Retinal pigment epithelial cell (primary cell): ENCODE measurements at places on chromosomes 5 and 9.
A peak's percentile ranks its signal among the peaks of the same experiment; 100 is the strongest.

DNA sequence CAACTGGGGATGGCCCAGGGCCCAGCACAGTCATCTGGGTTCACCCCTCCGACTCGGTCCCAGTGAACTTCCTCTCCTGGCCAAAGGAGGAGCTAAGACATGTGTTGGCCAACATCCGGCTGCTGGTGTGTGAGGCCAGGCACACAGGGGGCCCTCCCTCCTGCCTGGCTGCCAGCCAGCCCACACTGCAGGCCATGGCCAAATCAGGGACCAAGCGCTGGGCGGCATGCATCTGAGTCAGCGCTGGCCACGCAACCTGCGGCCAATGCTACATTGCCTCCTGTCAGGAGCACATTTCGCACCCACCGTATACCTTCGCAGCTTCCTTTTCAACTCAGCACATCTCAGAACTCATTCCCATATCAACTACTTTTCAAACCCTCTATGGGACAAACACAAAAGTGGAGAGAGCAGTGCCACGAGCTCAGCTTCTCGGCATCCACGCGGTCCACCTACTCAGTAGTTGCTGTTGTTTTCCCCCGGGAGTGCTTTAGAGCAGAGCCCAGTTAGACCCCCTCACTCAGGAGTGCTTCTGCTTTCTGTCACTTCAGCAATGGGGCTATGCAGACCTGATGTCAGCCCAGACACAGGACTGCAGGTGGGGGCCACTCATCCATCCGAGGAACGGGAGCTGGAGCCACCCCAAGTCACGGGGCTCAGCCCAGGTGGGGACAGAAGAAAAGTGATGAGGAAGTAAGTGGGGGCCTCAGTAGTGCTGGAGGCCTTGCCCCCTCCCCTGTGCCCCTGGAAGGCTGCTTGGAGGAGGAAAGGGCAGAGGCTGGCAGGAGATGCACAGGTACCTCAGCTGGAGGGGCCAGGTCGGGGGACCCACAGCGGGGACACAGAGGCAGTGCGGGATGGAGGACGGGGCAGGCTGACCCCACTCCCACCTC is 13.9 kb downstream of the NINJ1 start:
- DNase-seq = peak; percentile 91

- DNase-seq = peak; percentile 55
Measured at GRCh38 chr9:106862110-106862820, 701 bp upstream of the ZNF462 start.

GRCh38 chr9:88710449-88710848 is 175.5 kb downstream of the NXNL2 start:
- no peak for DNase-seq

DNA sequence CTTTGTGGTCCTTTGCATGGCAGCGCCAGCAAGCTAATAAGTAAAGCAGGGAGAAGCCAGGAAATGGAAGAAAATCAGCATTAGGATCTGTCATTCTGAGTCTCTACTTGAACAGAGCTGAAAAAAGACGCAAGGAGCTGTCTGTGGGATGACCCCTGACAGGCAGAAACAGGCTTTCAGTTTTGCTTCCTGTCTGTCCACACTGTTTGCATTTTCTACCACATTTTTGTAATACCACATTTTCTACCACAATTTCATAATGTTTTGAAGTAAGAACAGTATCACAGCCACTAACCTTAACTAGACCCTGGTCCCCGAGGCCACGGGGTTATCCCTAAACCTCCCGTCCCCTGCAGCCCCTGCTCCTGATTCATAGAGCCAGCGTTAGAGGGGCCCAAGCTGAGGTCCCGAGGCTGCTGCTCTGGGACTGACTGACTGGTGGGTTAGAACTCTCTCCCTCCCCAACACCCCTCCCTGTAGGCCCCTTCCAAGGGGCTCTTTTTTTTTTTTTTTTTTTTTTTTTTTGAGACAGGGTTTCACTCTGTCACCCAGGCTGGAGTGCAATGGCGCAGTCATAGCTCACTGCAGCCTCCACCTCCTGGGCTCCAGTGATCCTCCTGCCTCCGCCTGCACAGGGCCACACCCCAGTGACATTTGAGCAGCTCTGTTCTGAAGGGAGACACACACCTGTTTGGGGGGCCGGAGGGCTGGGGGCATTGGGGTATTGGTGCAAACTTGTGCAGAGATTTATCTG is 4.0 kb upstream of the CLIC3 start:
- no peak for DNase-seq

DNA sequence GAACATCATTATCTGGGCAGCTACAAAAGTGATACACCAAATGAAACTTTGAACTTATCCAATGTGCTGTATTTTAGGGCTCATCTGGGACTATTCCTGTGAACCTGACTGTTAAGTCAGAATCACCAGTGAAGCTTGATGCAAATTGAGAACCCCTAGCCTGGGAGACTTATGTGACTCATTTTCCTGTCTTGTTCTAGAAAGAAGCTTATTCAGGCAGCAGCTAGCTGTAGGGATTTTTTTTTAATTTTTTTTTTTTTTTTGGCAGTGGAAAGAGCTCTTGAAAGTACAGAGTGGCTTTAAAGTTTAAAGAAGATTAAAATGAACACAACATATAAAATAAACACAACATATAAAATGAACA is 81.1 kb upstream of the TNFAIP8 start:
- peak; percentile 78 for DNase-seq

GRCh38 chr9:135968601-135969000 is 7.4 kb upstream of the UBAC1 start:
- no peak for DNase-seq

DNA sequence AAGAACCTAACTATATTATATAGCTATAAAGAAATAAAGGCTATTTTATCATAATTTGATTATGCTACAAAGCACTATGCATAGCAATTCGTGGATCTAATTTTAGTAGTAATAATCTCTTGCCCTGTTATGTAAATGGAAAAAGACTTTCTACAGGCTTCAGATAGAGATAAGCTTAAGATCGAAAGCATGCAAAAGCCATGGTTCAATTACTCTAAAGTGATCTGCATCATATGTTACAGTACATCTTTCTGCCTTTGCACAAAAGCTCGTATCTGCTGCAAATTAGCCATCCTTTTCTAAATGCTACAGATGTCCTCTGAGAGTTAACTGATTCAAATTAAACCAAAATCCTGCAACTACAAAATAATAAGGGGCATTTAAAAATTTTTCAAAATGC is 234.8 kb upstream of the TMEM161B start:
- DNase-seq = no peak

- no peak for DNase-seq
Measured at GRCh38 chr9:83936523-83936922, 15.3 kb upstream of the KIF27 start.

GRCh38 chr5:142860270-142860669 is 90.1 kb downstream of the ARHGAP26 start:
- DNase-seq = no peak

DNA sequence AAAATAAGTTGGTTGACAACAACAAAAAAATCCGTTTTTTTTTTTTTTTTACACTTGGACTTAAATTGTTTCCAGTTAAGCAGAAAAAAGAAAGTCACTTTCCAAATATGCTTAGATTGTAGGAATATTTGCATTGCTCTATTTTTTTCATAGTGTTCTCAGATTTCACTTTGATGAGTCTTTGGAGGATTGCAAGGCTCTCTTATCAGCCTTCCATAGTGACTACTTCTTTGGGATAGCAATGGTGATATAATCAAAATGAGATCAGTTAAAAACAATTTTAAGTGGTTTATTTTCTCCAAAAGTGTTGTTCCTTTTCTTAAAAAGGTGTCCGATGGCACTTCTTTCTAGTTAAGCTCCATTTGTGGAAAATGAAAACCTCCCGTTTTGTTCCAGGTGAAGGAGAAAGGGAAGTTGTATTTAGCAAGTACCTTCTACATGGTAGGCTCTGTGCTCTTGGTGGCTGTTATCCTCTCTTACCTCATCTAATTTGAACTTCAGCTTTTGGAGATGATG is 3.9 kb downstream of the RASGRF2 start:
- no peak for DNase-seq

GRCh38 chr5:100828898-100829356 is 74.2 kb downstream of the ST8SIA4 start:
- DNase-seq = peak; percentile 31

- peak; percentile 34 for DNase-seq
Measured at GRCh38 chr5:145906401-145906800, 30.0 kb upstream of the SH3RF2 start.

- peak; percentile 47 for DNase-seq
Measured at GRCh38 chr9:11933926-11934325, 759.3 kb upstream of the TYRP1 start.

- DNase-seq = no peak
Measured at GRCh38 chr5:40171971-40172370, 507.7 kb upstream of the PTGER4 start.

DNA sequence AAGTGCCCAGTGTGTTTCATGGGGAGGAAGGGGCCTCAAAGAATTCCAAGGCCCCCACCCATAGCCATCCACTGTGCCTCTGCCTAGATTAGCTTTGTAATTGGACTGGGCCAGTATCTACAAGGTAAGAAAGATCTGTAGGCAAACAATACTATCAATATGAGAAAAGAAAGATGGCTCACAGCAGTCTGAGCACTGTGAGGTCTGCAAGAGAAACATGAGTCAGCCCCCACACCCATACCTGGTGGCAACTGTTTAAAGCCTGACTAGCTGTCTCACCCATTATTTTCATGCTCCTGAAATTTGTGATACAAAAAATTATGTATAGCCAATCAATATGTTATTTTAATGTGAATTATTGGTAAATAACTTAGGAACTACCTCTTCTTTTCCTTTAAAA is 10.0 kb upstream of the ZNF483 start:
- DNase-seq = no peak

DNA sequence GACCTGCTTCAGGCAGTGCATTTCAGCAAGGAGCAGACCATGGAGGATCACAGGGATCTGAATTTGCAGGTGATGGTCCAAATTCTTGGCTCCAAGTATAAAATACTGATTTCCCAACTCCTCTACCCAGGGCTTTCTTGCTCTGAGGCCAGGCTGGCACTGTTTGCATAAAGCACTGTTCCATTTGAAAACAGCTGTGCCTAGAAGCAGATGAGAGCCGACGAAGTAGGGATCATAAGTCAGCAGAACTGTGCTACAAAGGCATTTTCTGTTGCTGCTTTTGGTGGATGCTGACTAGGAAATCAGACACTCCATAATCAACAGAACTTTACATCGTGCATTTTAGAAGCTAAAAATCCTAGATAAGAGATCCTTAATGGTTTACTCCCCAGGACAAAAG is 126.4 kb downstream of the MAT2B start:
- no peak for DNase-seq

- no peak for DNase-seq
Measured at GRCh38 chr5:115392611-115393010, 96.2 kb upstream of the CCDC112 start.

- no peak for DNase-seq
Measured at GRCh38 chr5:33268374-33268773, 172.4 kb upstream of the TARS1 start.

DNA sequence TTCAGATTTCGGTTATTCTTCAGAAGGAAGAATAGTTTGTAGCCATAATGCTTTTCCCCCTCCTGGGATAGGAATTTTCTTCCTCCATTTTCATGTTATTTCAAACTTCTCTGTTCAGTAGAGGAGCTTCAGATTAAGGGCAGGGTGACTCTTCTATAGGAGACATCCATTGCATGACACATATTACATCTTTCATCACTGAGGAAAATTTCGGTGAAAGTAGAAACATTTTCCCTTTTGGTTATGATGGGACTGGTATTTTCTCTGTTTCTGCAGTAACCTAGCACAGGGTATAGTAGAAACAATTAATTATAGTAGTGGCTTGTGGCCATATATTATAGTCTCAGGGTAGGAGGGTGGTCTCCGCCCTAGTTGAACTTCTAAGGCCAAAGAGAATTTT is 1.1 kb downstream of the IPO11 start:
- no peak for DNase-seq

DNA sequence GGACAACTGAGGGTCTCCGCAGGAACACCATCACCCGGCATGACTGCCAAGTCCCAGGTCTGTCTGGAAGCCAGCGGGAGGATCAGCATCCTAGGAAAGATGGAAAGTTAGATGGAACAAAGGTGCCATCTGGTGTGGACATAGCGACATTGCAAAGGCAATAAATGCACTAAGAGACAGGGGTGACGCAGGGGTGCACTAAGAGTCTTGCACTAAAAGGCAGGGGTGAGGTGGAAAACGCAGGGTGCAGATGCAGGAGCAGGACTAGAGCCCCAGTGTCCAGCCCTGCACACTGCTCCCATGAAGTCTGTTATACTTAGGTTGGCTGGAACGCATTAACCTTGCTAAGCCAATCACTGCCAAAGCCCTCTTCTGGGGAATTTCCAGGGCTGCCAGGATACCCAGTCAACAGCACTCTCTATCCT is 15.5 kb downstream of the ATOX1 start:
- peak; percentile 26 for DNase-seq

DNA sequence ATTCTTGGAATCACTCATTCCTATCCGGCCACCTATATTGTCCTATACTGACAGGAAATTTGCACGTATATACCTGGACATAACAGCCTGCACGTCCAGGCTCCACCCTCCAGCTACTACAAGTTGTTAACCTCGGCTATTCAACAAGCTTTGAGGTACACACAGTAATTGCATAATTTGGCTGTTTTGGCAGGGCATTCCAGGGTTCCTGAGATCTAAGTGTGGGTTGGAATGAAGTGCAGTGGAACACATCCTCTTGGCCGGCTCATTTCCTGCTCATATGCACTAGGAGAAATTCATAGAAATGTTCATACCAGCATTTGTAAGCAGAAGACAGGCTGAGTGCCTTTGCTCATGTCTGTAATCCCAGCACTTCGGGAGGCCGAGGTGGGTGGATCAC is 222.3 kb downstream of the FBXL7 start:
- no peak for DNase-seq

DNA sequence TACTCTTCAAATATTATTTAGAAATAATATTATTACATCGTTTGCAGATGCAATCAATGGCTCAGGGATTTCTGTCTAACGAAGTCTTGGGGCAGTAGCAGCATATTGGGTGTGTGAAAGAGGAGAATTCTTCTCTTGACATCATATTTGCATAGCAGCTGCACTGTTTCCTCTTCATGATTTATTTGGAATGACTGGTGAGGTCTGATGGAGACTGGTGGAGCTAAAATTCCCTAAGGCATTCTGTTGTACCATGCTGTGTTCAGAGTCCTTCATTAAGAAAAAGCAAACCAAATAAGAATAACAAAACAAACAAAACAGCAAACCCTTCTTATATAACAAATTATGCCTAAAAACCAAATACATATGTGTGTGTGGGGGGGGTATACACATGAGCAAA is 177.6 kb downstream of the DIRAS2 start:
- DNase-seq = no peak

- DNase-seq = no peak
Measured at GRCh38 chr9:135939351-135940265, 21.6 kb downstream of the UBAC1 start.

DNA sequence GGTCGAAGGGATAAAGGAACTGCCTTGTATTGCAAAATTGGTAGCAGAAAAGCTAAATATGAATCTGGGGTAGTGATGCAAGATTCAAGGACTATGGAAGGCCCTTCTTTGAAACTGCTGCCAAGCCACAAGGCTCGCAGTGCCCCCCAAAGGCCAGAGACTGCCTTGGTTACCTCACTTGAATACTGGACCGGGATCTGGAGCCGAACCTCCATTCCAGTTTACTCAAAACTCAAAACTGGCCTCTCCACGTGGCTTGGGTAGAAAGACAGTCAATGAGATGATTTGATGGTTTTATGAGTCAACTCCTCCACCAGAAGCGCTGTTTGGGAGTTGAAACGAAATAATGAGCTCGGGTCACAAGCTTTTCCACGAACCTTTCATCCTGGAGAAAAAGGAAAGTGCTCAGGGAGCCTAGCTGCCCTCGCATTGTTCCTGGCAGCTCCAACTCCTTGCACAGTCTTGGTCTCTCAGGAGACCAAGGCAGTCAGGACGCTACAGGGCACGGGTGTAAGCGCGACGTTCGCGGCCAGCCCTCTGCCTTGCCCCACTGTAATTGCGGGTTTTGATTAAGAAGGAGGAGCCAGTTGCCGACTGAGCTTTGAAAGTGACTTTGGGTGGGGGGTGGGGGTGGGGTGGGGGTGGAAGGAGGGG is 2.8 kb downstream of the ST8SIA4 start:
- no peak for DNase-seq
